ENCODE measurements at places on chromosomes 13 and 19.

GRCh38 chr19:31316201-31316951 is 32.9 kb downstream of the TSHZ3 start:
- peak; percentile 14 for DNase-seq

GRCh38 chr19:50639121-50640112 is at the start of gene SYT3:
Gene SYT3, minus strand, starts transcription at chr19:50639881. Its CDS starts 2,470 bp downstream, at chr19:50637411.
- DNase-seq, result peak; percentile 45

DNA sequence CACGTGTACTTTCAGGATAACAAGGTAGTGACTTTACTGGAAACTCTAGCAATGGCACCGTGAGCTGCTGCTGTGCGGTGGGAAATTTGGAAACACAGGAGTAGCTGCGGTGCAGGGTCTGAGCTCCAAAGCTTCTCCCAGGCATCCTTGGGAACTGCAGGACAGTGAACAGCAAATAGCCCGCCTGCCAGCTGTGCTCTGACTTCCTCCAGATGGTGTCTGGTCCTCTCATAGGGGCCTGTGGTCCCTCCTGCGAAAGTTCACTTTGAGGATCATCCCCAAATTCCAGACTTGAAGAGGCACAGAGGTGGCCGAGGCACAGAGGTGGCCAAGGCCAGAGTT is 287.3 kb upstream of the MAB21L1 start:
- no peak for DNase-seq

DNA sequence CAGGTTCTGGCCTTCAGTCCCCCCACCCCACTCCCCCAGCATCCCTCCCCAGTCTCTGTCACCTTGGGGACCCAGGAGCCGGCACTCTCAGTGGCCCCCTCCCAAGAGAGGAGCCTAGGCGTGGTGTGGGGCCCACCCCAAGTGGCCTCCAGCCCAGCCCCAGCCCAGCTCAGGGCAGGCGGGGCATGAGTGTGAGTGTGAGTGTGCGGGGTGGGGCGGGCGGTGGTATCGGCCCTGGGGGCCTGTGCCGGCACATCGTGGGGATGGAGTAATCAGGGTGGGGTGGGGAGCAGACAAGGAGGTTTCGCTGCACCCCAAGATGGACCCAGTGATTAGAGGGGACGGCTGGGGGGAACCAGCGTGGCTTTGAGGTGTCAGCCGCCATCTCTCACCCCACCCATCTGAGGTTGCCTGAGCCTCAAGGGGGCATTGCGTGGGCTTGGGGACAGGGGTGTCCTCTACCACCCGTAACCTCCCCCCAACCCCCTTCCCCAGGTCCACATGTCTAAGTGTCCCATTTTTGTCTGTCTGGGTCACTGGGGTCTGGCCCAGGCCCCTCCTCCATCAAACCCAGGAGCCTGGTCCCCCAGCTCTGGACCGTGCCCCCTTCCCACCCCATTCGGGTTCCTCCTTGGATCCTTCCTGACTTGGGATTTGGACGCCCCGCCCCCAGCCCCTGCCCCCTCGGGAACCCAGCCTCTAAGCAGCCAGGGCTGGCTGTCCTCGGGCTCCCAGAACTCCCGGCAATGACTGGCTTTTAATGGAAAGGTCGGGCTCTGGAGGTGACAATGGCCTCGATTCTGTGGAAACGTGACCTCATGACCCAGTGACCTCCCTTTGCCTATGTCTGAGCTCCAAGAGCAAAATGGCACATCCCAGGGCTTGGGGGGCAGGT is 6.9 kb upstream of the SULT2B1 start:
- no peak for DNase-seq

GRCh38 chr13:50842990-50843256 is 569 bp downstream of the DLEU7 start:
- no peak for DNase-seq

GRCh38 chr19:5247957-5248705 is 92.5 kb downstream of the PTPRS start:
- DNase-seq, result no peak

DNA sequence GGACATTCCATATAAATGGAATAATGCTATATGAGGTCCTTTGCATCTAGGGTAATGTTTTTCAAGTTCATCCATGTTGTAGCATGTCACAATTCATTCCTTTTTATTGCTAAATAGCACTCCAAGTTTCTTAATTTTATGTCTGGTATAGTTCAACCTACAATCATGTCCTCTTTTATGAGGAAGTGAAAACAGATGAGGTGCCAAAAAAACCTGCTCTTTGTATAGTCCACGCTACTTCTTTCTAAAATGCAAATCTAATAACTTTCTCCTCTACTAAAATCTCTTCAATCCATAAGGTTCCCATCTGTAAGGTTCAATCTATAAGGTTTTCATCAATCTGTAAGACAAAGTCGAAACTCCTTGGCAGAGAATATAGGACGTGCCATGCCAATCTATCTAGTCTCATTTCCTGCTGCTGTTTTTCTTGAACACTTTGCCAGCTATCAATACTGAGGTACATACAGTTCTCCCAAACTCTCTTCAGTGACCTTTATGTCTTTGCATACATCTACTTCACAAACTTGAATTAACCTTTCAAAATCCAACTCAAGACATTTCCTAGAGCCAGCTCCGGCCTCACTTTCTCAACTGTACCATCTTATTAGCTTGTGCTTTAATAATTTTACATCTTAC is 33.7 kb downstream of the INTS6 start:
- DNase-seq, result peak; percentile 36

GRCh38 chr13:111283991-111284390 is 36.5 kb upstream of the TEX29 start:
- DNase-seq, result no peak

DNA sequence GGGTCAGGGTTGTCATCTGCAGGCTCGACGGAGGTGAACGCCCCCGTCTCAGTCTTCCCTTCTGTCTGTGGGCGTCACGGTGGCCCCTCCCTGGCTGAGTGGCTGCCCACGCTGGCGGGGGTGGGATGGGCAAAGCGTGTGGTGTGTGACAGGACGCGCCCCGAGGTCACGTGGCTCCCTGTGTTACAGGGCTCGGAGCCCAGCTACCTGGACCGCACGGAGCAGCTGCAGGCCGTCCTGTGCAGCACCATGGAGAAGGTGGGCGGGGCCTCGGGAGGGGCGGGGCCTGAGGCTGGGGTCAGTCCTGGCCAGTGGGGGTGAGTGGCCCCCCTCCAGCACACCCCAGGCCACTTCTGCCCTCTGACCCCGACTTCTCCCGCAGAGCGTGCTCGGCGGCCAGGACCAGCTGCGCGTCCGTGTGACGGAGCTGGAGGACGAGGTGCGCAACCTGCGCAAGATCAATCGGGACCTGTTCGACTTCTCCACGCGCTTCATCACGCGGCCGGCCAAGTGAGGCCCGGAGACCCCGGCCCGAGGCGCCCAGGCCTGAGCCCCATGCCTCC is 6.3 kb upstream of the GRIN3B start:
- DNase-seq, result no peak

DNA sequence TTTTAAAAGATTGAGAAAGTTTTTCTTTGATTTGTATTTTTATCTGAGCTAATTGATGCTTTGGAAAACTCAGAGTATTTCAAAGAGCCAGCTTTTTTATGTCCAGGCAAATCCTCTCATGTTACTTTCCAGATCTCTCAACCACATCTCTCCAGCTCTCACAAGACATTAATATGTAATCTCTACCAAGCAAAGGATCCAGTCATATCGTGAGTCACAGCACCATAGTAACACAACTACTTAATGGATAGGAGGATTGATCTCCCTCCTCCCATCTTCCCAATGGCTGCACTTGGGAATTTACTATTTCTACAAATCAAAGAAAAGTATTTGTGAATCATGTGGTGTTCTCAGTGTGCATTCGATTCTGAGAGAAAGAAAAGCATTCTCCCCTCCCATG is 63.3 kb downstream of the POU4F1 start:
- DNase-seq, result no peak

- no peak for DNase-seq
Observed at GRCh38 chr19:16057062-16057461, 19.2 kb upstream of the TPM4 start.

- no peak for DNase-seq
Observed at GRCh38 chr19:1351381-1351851, 32.3 kb upstream of the NDUFS7 start.

GRCh38 chr19:10550336-10550735 is 6.6 kb downstream of the ATG4D start:
- no peak for DNase-seq

- no peak for DNase-seq
Observed at GRCh38 chr13:105448811-105449210, 1086.7 kb downstream of the EFNB2 start.

- DNase-seq, result peak; percentile 60
Observed at GRCh38 chr13:46211116-46211482, 629 bp upstream of the LRRC63 start.

- DNase-seq, result no peak
Observed at GRCh38 chr19:35608251-35608650, 4.3 kb upstream of the HAUS5 start.

DNA sequence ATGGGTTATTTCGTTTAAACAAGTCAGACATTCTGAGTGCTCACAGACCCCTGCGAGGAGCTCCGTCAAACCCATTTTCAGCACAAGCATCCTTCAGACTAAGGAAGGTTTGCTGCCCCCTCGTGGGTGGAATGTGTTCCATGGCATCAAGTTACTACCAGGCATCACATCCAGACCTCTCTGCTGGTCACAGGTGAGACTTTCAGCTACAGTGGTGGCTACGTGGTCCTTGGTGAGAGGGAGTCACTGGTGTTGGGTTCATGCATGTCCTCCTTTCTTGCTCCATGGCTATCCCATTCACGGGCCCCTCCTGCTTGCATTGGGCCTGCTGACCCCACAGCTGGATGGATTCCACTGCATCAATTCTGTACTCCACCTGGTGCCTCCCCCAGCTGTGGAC is 9.1 kb upstream of the LILRB5 start:
- DNase-seq, result peak; percentile 46

GRCh38 chr19:391207-391557 is 17.8 kb downstream of the C2CD4C start:
- no peak for DNase-seq

- DNase-seq, result no peak
Observed at GRCh38 chr13:112881656-112882554, 87.1 kb upstream of the MCF2L start.

- DNase-seq, result peak; percentile 30
Observed at GRCh38 chr13:19591864-19592263, 30.5 kb upstream of the TPTE2 start.

- no peak for DNase-seq
Observed at GRCh38 chr13:90233933-90234672, 1113.4 kb upstream of the MIR17HG start.

- DNase-seq, result no peak
Observed at GRCh38 chr19:18425515-18426415, 6.6 kb downstream of the SSBP4 start.

- DNase-seq, result no peak
Observed at GRCh38 chr13:44015811-44016210, 136.1 kb downstream of the LACC1 start.

GRCh38 chr13:48778610-48779009 is 124.9 kb downstream of the CYSLTR2 start:
- no peak for DNase-seq

DNA sequence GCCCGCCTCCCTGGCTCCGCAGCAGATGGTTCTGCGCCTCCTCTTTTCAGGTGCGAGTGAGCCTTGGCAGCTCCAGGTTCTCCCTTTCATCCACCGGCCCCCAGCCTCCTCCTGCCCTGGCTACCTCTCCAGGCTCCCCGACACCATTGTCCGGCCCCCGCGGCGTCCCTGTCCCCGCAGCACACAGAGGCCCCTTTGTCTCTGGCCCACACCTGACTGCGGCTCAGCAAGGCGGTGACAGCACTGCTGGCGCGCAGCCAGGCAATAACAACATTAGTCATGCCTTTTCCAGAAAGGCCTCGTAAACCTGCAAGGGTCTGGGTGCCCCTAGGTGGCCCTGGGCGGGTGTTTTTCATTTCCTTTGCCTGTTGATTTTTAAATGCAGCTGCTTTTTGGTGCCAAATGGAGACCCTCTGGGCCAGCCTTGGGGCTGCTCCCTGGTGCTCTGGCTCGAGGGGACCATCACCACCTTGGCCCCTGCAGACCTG is 73.2 kb upstream of the MEDAG start:
- DNase-seq, result no peak

DNA sequence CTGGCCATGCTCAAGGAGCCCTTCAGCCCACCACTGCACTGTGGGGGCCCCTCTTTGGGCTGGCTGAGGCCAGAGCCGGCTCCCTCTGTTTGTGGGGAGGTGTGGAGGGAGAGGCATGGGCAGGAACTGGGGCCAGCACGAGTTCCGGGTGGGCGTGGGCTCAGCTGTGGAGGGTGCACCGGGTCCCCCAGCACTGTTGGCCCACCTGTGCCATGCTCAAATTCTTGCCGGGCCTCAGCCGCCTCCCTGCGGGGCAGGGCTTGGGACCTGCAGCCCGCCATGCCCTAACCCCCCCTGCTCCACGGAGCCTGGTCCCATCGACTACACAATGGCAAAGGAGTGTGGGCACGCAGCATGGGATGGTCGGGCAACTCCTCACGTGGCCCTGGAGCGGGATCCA is 38.8 kb upstream of the TNFRSF19 start:
- no peak for DNase-seq

- DNase-seq, result no peak
Observed at GRCh38 chr13:97352815-97353214, 81.2 kb upstream of the RAP2A start.

- DNase-seq, result no peak
Observed at GRCh38 chr19:41029524-41030432, 38.7 kb downstream of the CYP2B6 start.

GRCh38 chr13:69796256-69796655 is 311.4 kb upstream of the ATXN8OS start:
- DNase-seq, result no peak

- DNase-seq, result no peak
Observed at GRCh38 chr19:50875795-50876422, 2.7 kb downstream of the KLK2 start.

- no peak for DNase-seq
Observed at GRCh38 chr13:73111331-73111730, 52.5 kb downstream of the KLF5 start.

DNA sequence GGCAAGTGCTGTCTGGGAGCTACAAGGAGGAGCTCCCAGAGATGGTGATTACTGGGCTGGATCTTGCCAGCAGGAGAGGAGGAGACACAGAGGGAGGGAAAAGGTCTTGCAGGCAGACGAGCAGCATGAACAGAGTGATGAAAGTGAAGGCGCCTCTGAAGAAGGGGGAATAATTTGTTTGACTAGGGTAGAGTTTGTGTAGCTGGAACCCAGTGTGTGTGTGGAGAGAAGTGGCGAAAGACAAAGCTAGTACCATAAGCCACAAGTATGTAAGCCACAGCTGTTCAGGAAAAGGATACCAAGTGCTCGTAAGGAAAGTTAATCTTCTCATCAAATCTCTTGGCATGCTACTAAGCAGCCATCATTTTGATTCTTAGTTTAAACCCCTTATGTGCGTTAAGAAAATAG is 5.4 kb downstream of the FLT1 start:
- no peak for DNase-seq

- no peak for DNase-seq
Observed at GRCh38 chr13:108933061-108933460, 303.6 kb downstream of the MYO16 start.

DNA sequence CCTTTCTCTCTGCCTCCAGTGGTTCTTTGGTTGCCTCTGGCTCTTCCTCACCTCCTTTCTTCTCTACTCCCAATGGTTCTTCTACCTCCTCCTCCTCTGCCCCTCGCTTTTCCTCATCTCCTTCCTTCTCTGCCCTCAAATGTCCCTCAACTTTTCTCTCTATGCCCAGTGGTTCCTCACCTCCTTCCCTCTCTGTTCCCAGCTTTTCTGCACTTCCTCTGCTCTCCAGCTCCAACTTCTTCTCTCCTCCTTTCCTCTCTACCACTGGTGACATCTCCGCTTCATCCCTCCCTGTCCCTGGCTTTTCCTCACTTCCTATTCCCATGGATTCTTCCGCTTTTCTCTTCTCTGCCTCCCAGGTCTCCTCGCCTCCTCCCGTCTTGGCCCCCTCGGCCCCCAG is 7.8 kb downstream of the PALM3 start:
- no peak for DNase-seq

GRCh38 chr13:59356607-59357006 is 807.1 kb downstream of the DIAPH3 start:
- peak; percentile 11 for DNase-seq

Measured in pons (tissue), 1 donor.